ENCODE measurements at places on chromosomes 4 and X. TPM values are rescaled to one million over a fixed set of nuclear protein-coding genes. Genes with fewer than 3 reads are reported as not detected.

Gene ANK2
- 8.1 TPM for total RNA-seq

DNA sequence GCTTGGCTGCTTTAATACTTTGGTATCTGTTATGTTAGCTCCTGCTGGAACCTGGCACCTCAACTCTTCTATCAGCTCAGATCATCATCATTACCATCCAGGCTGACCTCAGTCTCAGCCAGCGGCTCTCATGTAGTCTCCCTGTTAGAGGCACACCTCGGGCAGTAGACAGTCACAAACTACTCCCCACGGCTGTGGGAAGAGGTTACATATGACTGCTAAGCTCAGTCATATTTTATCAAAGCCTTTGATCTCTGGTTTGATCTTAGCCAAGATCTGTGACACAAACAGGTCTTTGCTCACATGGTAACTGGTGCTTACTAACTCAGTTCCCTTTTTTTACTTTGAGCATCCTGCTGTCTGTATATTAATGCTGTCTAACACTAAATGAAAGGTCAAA lies 384.9 kb downstream of the CENPC start:
- no peak for DNase-seq

DNA sequence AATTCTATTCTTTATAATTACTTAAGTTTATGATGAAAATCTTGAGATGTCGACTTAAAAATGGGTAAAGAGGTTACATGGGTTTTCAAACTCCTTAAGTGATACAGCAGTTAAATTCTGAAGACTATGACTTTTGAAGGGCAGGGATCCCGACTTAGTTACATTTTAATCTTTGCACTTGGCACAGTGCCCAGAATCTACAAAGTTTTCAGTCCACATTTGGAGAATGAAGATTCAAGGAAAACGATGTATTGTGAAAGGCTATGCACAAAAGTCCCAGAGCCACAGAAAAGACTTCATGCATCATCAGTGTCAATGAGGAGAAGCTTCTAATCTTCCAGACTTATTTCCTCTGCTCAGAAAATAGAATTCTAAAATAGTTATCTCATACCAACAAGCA lies 36.3 kb upstream of the GRPR start:
- DNase-seq, result no peak

DNA sequence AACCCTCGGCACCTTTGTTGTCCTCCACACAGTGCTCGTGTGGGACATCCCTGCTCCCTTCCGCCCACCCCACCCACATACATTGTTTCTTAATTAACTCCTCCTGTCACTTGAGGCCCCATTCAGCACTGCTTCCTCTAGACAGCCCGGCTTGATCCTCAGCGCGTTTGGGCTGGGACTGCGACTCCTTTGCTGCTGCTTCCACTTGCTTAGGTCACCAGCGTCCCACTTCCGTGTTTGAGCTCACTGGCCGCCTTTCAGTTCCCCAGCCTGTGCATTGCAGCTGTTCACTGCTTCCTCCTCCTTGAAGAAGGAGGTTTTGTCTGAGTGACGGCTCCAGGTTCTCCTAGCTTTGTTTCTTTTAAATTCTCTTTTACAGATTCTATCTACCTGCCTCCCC lies 16.1 kb downstream of the RNF4 start:
- DNase-seq, result no peak

GRCh38 chrX:11437642-11438379 lies 144.6 kb downstream of the AMELX start:
- DNase-seq, result peak; percentile 42

DNA sequence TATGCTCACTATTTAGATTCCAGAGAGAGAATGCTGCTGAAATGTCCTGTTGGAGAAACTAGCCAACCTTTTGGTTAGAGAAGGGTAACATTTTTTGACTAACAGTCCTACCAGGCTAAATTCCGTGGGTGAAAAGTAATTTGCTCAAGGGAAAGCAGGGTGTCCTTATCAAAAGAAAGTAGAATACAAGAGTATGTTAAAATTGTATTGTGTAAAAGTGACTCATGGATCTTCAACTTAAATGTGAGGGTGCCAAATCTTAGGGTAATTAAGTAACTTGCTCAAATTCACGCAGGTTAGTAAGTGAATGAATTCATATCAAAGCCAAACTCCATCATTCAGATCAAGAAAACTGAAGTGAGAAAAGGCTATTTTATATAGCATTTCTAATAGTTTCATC lies 81.7 kb downstream of the PCDH7 start:
- no peak for DNase-seq
